ENCODE measurements at places on chromosomes 6 and 20. TPM values are rescaled to one million over a fixed set of nuclear protein-coding genes. Genes with fewer than 3 reads are reported as not detected.

GRCh38 chr6:4129446-4129845 is 5.9 kb downstream of the ECI2 start:
- DNase-seq = no peak

DNA sequence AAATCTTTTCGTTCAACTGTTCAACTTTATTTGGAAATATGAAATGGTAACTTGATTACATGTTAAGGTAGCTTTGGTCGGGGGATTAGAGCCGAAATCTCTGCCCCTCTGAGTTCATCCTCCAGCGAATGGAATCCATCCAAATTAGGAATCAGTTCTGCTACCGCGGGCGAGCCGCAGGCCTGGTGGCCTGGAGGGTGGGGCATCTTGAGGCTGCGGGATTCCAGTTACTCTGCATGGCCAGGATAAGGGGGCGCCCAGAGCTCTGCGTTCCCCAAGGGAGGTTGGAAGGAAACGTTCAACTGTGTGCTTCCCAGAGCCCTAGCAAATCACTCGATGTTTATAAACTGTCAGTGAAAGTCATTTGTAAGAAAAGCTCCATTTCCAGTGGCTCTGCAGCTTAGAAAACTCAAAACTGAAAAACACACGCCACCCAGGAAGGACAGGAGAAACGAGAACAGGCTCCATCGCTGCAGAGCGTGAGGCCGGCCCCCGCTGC is 262.2 kb downstream of the TAF4 start:
- DNase-seq = no peak

Gene HNF4A
- not detected for total RNA-seq

DNA sequence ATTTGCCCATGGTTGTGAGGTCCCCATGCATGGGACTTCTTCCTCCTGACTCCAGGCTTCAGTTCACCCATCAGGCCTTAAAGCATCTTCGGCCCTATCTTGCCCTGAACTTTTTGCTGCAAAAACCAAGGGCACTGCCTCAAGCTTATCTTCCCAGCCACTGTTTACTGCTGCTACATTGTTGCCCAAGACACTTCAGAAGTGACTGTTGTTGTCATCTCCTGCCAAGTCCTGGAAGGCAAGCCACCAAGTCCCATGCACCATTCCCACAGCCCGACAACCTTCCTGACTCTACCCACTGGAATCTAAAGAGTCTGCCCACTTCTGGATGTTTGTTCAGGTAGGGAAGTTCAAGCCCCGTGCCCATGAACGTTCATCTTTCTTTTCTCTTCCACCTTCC is 12.4 kb downstream of the BANF2 start:
- DNase-seq = no peak

- DNase-seq = peak; percentile 17
These were observed 122.6 kb upstream of the IFNGR1 start for GRCh38 chr6:137341681-137342195.

GRCh38 chr6:11665604-11666326 is 112.8 kb downstream of the ADTRP start:
- no peak for DNase-seq

Gene BTBD3
- total RNA-seq = 14.2 TPM

- DNase-seq = no peak
These were observed 248.3 kb upstream of the AFDN start for GRCh38 chr6:167578371-167578901.

GRCh38 chr6:5672581-5673011 is 334.1 kb downstream of the NRN1 start:
- DNase-seq = peak; percentile 59

DNA sequence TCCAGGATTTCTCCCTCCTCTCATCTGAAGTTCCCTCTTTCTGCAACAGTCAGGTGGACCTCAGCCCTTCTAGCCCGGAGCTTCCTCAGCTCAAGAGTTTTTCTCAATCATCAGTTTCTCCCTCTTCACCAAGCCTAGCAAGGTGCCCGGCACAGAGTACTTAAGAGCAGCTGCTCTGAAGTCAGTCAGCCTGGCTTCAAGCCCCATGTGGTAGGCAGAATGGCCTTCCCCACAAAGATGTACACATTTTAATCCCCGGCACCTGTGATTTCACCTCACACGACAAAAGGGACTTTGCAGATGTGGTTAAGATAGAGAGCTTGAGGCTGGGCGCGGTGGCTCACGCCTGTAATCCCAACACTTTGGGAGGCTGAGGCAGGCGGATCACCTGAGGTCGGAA is 15.1 kb upstream of the RBPJL start:
- no peak for DNase-seq

Gene DCDC2
- total RNA-seq = 3.1 TPM

DNA sequence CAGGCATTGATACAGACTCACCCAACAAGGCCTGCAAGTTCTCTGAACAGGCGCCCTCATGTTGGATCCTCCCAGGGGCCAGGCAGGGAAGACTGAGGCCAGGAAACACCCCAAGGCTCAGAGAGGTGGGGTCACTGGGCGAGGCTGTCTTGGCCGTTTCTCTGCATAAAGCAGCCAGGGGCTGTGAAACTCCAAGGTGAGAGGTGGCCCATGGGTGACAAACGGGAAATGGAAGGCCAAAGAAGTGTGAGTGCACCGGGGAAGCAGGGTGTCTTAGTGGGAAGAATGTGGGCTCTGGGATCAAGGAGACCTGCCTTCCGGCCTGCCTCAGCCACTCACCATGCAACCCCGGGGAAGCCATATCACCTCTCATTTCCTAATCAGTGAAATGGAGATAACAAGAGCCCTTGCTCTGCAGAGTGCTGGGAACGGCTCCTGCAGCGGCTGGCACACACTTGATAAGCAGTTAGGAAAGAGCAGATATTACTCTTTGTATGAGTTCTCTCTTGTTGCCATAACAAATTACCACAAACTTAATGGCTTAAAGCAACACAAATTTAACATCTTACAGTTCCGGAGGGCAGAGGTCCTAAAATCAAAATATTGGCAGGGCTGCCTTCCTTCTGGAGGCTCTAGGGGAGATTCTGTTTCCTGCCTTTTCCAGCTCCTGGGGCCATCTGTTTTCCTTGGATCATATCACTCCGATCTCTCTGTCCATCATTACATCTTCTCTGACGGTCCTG is 168.6 kb downstream of the NFATC2 start:
- DNase-seq = no peak

DNA sequence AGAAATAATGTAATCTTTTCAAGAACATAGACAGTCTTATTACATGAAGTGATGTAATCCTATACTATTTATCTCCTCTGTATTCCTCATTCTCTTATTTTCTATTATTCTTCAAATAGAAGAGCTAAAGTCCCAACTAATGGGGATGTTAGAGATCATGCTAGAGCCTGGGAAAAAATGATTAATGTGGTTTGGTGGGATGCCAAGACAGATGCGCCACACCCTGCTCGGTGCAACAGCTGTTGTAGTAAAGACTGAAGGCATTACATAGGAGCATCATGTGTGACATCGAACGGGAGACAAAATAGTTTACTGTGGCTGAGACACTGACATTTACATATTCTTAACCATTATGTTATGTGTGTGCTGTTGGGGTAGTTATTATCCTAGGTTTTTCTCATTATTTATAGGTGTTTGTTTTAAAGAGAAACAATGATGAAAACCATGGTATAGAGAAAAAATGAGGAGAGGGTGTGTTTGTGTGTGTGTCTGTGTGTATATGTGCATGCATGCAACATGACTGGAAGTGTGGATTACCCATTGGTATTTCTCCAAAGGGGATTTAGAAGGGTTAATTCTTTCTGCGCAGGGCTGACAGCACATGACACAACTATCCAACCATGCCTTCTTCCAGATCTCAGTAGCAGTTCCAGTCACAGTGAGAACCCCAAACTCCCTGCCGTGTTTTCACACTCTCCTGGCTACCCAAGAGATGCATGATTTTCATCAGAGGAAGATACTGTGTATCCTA is 155.3 kb downstream of the EYA4 start:
- DNase-seq = no peak

- DNase-seq = no peak
These were observed 254.7 kb downstream of the GMPR start for GRCh38 chr6:16493112-16493511.

DNA sequence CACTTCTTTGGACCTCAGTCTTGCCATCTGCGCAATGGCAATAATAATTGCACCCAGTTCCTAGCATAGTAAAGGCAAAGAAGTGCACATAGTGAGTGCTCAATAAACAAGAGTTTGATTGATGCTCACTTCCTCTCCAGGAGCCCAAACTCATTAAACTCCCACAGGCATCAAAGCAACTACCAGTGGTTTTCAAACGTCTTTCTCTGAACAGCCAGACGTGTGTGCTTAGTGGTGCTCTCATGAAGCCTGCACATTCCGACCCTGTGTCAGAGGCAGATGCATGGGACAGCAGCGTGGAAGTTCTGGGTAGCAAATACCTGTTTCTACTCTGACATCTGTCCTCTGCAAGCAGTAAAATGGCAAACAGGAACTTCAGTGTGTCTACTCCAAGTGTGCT is 146.3 kb upstream of the MAFB start:
- no peak for DNase-seq

Gene SLC9A8
- total RNA-seq = 10.6 TPM

Gene CENPQ
- total RNA-seq = 2.2 TPM

DNA sequence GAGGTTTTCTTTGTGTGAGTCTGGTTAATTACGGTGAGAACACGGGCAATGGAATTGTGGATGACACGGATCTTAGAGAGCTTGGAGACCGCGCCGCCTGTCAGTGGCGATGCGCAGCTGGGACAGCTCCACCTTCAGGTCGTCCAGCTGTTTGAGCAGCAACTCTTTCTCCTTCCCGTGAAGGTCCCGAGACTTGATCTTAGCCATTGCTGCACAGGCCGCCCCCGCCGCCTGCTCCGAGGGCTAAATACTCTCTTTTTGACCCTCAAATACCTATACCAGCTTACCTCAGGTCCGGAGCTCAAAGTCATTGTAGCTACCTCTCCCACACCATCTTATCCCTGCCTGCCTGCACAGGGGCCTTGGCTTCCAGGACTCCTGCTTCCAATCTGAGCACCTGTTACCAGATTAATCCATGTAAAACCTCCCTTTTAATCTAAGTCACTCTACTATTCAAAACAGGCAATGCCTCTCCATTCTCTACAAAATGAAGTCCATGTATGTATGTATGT is 100.2 kb downstream of the PREP start:
- DNase-seq = peak; percentile 68

Gene SCRT2
- not detected for total RNA-seq

Gene SPEF1
- not detected for total RNA-seq

Gene LY86
- 0.44 TPM for total RNA-seq

Gene ECT2L
- not detected for total RNA-seq

GRCh38 chr6:156098839-156099238 is 643.2 kb upstream of the NOX3 start:
- no peak for DNase-seq

DNA sequence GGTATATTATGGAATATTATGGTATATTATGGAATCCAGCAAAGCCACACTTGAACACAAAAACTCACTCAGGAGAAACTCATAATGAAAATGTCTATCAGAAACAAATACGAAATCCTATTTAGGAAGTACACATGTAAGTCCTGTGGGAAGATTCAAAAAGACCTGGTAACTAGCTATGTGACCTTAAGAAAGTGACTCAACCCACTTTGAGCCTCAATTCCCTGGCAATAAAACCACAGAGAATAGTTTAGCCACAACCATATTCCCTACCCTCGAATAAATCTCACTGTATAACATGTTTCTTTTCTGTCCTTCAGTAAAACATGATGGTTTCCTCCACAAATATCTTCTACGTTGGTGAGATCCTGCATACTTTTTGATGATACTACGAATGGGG is 56.4 kb downstream of the ZMYND8 start:
- DNase-seq = no peak

GRCh38 chr6:135572051-135572450 is 74.5 kb upstream of the AHI1 start:
- DNase-seq = no peak

- no peak for DNase-seq
These were observed 25.5 kb downstream of the CLIC5 start for GRCh38 chr6:45990162-45990561.

DNA sequence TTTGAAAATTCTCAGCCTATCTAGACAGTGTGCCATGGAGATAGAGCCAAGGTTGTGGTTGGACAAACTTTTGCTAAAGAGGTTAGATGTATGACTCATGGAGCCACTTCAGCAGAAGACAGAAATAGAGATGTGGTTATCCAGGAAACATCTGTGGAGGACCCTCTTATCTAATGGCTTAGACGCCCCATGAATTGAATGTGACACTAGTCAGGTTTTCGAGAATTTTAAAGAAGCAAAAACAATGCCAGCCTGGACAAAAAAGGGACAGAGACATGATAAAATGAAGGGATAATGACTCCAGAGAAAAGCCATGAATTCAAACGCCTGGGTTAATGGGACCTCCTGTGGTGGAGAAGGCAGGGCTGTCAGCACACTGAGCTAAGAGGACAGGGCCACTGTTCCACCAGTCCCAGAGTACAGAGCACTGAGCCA is 280.5 kb downstream of the CLVS2 start:
- DNase-seq = no peak

- DNase-seq = no peak
These were observed 21.2 kb downstream of the REPS1 start for GRCh38 chr6:138966870-138967269.

DNA sequence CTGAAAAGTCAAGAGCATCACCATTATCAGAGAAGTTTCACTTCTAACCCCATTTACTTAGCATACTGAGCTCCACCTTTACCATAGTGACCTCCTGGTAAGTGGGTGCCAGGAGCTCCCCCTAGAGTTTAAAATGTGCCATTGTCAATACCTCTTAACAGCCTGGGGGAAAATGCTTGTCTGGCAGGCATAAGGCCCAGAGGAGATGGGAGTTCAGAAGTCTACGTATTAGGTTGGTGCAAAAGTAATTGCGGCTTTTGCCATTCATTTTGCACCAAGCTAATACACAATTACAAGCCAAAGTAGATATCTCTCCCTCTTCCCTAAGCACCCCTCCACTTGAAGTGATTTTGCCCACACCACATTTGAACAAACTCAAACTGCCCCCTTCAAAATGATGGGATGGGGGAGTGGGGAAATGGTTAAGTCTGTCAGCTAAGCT is 919.0 kb downstream of the KIF16B start:
- DNase-seq = no peak

Gene HTR1E
- not detected for total RNA-seq

DNA sequence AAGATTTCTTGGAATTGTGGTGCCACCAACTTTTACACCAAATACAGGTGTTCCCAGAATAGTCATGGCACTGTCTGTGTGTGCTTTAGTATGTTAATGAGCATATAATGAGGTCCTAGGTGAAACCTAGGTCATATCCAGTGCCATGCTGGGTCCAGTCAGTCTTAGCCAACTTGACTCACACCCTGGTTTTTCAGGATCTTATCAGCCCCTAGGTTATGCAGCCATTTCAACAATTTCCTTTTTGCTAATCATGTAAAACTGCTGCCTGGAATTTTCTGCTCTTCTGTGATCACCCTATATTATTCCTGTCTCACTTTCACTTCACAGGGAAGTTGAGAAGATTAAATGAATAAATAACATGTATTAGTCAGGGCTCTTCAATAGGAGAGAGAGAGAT is 23.7 kb downstream of the SDHAF4 start:
- no peak for DNase-seq

Gene BPIFB2
- not detected for total RNA-seq

Gene SOX18
- 37.4 TPM for total RNA-seq

DNA sequence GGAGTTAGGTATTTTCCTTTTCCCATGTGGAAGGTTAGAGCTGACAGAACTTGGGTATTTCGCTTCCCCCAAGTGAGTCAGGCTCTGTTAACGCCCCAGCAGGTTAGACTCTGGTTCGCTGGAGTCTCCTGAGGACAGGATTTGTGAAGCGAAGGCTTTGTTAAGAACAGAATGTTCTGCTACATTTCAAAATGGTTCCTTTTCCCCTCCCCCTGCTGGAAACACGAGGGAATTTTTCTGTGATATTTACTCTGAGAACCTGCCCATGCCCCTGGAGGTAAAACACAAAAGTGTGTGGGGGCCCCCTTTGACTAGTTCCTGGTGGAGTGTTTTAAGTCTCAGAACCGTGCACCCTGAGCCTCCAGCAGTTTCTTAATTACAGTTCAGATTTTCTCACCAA is 731.4 kb upstream of the CITED2 start:
- no peak for DNase-seq

Data from psoas muscle (tissue), 8 donors.